ENCODE measurements at places on chromosomes 1 and 21.

- DNase-seq = no peak
These were observed 16.3 kb downstream of the RNF19B start for GRCh38 chr1:32948390-32948722.

GRCh38 chr21:22710721-22711120 lies 1712.5 kb downstream of the NCAM2 start:
- DNase-seq = no peak

DNA sequence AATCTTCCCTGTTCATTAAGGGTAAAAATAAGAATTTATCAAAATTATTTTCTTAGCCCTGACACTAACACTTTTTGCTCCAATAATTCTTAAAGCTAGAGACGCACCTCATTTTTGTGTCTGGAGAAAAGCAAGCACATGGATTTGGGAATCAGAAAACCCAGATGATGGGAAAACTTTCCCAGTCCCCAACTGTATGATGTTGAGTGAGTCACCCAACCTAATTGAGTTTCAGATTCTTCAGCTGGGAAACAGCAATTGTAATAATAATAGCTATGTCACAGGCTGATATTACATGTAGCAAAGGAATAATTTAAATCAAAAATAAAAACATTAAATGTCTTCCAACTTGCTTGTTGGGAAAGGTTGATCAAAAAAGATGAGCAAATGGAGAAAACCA lies 159.0 kb downstream of the MIS18A start:
- DNase-seq = no peak

- no peak for DNase-seq
These were observed 11.4 kb upstream of the PHLDA3 start for GRCh38 chr1:201480231-201481003.

DNA sequence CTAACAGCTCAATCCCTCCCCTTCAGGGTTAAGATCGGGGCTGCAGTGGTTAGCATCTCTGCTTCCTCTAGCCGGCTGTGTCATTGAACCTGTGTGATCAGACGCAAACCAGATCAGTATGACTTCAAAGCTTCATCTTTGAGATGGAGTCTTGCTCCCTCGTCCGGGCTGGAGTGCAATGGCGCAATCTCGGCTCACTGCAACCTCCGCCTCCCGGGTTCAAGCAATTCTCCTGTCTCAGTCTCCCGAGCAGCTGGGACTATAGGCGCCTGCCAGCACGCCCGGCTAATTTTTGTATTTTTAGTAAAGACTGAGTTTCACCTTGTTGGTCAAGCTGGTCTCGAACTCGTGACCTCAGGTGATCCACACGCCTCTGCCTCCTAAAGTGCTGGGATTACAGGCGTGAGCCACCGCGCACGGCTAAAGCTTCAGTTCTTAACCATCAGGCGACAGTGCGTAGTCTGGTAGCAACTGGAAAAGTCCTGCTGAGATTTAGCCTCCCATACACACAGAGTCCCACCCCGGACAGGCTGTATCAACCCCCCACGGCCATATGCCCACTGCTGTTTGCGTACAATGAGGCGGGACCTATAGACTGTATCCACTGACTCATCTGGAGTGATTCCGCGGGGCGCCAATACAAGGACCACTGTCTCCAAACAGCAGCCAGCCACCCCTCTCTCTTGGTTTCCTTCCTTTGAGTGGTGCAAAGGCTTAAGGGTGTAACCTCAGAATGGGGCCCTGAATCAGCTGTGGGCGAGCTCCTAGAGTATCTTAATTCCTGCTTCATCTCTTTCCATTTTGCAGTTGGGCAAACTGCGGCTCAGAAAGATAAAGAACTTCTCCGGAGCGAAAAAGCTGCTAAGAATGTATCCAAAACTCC lies 23.3 kb downstream of the CELA3A start:
- DNase-seq = no peak

GRCh38 chr1:177392336-177392735 lies 221.6 kb downstream of the BRINP2 start:
- no peak for DNase-seq

DNA sequence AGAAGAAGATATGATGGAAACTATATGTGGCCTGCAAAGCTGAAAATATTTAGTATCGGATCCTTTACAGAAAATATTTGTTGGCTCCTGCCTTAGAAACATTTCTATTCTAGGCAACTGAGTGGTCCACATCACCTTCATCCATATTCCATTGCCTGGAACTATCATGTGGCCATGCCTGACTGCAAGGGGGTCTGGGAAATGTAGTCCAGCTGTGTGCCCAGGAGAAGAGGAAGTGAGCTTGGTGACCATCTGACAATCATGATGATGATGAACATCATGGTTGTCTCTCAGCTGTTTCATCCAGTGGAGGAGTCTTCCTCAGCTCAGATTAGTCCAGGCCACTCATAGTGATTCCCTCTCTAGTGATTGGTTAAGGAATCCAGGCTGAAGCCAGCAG lies 61.8 kb upstream of the IFNLR1 start:
- DNase-seq = no peak

GRCh38 chr1:208688656-208689315 lies 444.6 kb upstream of the PLXNA2 start:
- DNase-seq = no peak

- DNase-seq = no peak
These were observed 29.3 kb downstream of the SIPA1L2 start for GRCh38 chr1:232600424-232601258.

GRCh38 chr1:162726555-162726954 lies 63.9 kb upstream of the HSD17B7 start:
- no peak for DNase-seq

GRCh38 chr1:238960071-238960470 lies 426.3 kb upstream of the CHRM3 start:
- no peak for DNase-seq

DNA sequence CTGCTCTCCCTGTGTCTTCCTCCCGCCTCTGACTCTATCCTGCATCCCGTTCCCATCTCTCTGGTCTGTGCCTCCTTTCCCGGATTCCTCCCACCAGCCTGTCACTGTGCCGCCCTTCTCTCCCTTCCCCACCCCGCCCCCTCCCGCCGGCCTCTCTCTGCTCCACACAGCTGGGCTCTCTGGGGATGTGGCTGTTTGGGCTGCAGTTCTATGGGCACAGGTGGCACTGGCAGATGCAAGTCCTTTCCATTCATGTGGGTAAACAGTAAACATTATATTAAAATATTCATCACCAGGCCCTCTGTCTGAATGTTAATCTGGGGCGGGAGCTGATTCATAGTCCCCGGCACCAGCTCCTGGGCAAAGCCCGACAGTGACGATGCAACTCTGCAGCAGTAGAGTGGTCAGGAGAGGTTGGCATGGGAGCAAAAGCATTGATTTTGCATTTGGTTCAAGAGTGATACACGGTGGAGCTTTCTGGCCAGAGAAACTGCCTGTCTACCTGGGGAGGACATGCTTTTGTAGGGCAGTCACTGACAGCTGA lies 249.3 kb downstream of the TNR start:
- DNase-seq = no peak

GRCh38 chr1:183058851-183059502 lies 35.8 kb downstream of the LAMC1 start:
- DNase-seq = no peak

GRCh38 chr1:23567996-23568607 lies 8.8 kb upstream of the ID3 start:
- DNase-seq = no peak

DNA sequence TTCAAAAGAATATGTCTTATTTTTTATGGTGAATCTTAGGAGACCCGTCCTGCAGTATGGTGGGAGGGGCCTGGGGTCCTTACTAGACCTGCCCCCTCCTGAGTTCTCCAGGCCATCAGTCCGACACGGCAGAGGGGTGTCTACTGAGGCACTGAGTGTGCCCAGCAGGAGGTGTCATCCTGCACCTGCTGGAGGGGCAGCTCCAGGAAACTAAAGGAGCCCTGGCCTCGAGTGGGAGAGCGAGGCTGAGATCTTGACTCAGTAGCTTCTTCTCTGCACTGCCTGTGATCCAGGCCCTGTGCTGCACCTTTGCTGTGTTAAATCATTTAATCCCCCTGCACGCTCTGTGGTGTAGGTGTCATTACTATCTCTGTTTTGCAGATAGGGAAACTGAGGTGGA lies 587.7 kb downstream of the PTPRU start:
- DNase-seq = no peak

DNA sequence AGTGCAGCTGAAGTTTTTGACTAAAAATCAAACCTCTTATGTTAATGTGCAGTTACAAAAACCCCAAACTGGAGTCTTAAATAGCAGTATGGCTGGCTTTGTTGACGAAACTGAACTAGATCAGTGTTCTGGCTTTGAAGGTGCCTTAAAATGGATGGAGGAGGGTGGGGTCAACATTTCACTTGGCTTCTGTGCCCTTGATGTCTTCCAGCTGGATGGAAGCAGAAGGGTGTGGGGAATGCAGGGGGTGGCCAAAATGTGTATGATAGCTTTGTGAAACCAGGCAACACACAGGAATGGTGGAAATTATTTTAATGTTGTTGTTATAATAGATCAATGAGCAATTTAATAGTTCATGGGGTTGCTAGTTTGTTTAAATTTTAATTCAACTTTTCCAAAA lies 96.8 kb upstream of the C1orf105 start:
- no peak for DNase-seq

GRCh38 chr1:167171286-167171929 lies 49.3 kb upstream of the POU2F1 start:
- DNase-seq = no peak

GRCh38 chr1:39737546-39738169 lies 1.0 kb upstream of the PPIE start:
- DNase-seq = no peak

DNA sequence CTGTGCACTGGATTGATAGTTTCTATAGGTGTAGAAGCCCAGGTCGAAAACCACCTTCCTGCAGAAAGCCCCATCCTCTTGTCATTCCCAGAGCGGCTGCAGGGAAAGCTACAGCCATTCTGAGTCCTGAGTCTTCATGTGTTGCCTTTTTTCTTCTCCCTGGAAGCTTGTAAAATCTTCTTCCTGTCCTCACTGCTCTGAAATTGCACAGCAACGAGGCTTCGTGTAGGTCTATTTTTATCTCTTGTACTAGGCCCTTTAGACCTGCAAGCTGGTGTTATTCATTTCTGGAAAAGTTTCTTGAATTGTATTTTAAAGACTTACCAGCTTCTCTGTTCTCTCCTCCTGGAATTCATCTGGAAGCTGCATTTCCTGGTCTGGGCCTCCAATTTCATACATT lies 44.2 kb upstream of the ETS2 start:
- DNase-seq = no peak

GRCh38 chr1:119787776-119788175 lies 19.1 kb upstream of the HMGCS2 start:
- no peak for DNase-seq

DNA sequence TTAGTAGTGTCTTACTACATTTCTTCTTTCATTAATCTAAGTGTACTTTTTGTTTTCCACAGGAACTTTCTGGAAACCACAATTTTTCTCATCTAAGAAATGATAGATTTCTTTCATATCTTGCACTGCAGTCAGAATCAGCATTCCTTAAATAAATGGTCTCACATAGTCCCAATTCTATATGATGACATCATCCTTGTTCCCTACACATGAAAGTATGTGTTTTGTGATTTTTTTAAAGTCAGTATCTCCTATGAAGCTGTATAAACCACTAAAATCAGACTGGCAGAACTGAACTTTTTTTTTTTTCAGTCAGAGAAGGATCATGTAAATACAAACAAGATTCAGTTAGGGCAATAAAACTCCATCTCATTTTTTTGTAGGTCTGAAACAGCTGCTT lies 742.6 kb upstream of the CXADR start:
- DNase-seq = no peak

- no peak for DNase-seq
These were observed 68.9 kb downstream of the SNRPE start for GRCh38 chr1:203930342-203930741.

DNA sequence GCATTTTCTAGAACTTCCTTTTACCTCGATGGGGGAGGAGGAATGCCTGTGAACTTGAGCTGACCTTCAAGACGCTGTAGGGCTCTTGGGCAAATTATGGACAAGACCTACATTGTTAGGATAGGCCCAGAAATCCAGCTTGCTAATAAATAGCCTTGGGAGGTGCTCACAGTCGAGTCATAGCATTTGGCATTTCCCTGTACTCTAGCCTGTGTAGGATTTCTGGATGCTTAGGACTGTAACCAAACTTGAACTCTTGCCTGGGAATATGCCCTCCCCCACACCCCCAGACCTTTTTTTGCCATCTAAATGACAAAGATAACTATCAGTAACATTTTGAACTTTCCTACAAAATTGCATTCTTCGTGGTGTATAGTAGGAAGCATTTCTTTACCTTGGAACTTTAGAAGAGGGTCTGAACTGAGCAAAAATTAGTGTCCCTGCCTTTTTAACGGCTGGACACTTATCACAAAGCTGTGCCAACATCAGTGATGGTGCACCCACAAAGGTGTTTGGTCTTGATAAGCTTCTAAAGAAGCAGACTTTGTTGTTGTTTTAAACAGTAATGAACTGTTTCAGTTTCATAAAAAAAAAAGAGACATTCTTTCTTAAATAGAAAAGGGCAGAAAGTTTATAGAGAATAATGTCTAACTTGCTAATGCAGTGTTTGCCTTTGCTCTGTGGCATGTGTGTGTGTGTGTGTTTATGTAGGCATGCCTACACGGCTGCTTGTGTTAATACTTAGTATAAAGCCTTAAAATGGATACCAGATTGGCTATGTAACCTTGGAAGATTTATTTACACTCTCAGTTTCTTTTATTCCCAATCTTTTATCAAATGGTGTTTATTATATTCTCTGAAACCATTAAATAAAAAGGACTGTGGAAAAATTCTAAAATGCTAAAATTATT lies 88.2 kb downstream of the NFIA start:
- DNase-seq = no peak

DNA sequence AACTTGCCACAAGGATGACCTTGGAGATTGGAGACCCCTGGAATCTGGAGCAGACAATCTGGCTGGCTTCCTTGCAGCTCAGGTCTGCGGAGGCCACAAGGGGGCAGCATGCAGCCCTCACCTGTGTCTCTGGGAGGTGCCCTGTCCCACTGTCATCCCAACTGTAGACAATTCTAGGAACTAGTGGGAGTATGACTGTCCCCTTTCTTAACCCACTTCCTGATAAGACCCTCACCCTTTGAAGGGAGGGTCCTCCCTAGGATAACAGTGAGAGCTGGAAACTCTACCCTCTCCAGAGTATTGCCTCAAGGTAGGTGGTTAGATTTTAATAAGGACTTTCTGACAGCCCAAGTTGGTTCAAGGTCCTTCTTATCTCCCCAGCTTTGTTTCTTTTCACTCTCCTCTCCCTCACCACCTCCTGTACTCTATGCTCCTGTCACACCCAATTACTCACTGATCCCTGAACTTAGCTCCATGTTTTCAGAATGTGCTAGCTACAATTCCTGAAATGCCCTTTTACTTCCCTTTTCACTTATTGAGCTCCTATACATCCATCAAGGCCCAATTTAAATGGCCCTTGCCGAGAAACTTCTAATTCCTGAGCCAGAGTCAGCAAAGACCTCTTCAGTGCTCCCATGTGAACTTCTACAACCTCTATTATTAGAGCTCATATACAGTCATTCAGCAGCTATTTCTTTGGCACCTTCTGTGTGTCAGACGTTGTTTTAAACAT lies 9.2 kb upstream of the KCNQ4 start:
- no peak for DNase-seq
